ENCODE measurements at places on chromosomes 2 and 18.
A peak's percentile ranks its signal among the peaks of the same experiment; 100 is the strongest.

- no peak for DNase-seq
Measured at GRCh38 chr2:120740375-120740764, 4.7 kb downstream of the GLI2 start.

GRCh38 chr18:44180683-44181082 is 500.0 kb upstream of the SETBP1 start:
- DNase-seq, result no peak

GRCh38 chr2:101803128-101803527 is 105.6 kb downstream of the MAP4K4 start:
- no peak for DNase-seq

GRCh38 chr18:6109743-6110142 is 214.4 kb upstream of the TMEM200C start:
- no peak for DNase-seq

DNA sequence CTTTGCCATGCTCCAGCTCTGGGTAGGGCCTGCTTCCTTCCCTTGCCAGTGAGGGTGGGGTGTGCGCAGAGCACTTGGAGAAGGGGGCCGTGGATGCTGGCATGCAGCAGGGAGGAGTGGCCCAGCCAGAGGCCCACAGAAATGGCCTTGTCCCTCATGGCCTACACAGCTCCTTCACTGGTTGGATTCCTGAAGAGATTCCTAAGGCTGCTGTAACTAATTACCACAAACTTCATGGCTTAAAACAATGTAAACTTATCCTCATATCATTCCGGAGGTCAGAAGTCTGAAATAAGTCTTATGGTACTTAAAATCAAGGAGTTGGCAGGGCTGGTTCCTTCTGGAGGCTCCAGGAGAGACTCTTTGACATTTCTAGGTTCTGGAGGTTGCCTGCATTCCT is 195.2 kb downstream of the GLI2 start:
- no peak for DNase-seq

GRCh38 chr2:86194751-86195054 is 559 bp downstream of the IMMT start:
- DNase-seq, result no peak

DNA sequence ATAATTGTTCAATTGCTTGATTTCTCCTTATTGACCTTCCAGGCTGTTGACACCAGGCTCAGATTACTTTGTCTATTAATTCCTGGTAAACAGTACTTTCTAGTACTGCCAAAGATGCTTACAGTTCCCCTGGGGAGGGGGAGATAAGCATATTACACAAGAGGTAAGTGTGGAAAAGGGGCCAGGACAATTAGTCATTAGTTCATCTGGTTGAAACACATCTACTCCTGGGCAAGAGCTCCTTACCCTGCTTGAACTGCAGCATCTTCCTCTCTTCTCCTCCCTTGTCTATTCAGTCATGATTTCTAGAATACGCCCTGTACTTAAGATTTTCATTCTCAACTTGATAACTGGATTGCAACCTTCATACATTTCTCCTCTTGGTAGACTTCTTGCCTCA is 10.4 kb upstream of the SPATS2L start:
- DNase-seq, result no peak

DNA sequence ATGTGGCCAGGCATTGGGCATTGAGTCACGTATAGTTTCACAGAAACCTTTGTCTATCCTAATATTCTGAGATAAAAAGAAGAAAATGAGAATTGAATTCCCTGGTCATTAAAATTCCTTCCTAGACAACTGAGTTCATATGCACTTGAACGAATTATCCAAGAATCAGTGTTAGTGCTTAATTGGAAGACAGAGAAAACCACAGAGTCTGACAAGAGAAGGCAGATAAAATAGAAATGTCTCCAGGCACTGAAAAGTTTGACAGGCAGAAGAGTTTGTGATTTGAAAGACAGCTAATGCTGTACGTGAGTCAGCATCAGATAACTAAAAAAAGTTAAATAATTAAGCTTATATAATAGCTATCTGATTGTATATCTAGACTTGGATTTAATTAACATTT is 47.7 kb upstream of the TRIB2 start:
- no peak for DNase-seq

GRCh38 chr18:4391859-4392258 is 63.2 kb downstream of the DLGAP1 start:
- DNase-seq, result no peak

GRCh38 chr2:207223051-207223450 is 57.3 kb upstream of the KLF7 start:
- DNase-seq, result no peak

- no peak for DNase-seq
Measured at GRCh38 chr18:58407263-58407648, 221.6 kb downstream of the ALPK2 start.

GRCh38 chr2:173001664-173002604 is 73.7 kb upstream of the MAP3K20 start:
- no peak for DNase-seq

DNA sequence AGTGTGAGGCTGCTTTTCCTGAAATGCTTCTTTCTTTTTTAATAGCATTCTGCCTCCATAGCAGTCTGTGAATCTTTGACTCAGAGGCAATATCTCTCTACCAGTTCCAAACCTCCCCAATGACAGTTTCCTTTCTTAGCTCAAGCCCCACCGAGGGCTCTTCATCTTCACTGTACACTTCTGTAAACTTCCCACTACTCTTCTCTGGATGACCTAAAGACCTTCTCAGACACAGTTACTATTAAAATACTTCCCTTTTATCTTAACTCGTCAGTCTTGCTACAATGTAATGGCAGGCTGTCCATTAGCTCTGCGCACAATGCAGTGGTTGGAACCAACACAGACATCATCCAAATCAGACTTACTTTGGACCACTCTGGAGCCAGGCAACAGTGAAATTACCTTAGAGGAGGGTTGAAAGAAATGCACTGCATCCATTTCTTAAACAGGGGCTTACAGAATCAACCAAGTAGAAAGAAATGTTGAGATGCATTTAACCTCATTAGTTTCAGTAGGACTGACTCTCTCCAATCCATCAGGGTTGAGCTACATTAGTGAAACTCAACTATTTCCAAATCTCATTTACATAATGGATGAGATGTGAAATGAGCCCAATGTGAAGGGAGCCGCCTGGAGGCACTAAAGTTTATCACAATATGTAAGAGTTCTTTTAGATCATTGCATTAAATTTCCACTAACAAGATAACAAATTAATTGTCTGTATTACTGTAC is 343.8 kb downstream of the SETBP1 start:
- DNase-seq, result no peak

GRCh38 chr2:29606104-29607037 is 315.0 kb downstream of the ALK start:
- no peak for DNase-seq

- DNase-seq, result no peak
Measured at GRCh38 chr2:149261692-149262091, 68.7 kb upstream of the LYPD6 start.

GRCh38 chr2:175259164-175259563 is 77.7 kb upstream of the ATP5MC3 start:
- DNase-seq, result no peak

DNA sequence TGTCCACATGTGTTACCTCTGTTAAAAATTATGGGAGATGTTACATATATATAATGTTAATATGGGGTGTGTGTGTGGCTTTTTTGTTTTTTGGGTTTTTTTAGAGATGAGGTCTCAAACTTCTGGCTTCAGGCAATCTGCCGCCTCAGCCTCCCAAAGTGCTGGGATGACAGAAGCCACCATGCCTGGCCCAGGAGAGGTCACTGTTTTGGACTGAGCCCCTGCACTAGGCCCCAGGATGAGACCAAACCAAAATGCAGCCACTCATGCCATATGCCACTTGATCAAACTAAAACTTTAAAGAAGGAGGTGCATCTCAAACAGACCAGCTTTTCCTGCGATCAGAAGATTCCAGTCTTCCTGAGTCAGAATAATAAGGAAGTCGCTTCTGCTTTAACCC is 2.5 kb downstream of the ADI1 start:
- DNase-seq, result no peak

DNA sequence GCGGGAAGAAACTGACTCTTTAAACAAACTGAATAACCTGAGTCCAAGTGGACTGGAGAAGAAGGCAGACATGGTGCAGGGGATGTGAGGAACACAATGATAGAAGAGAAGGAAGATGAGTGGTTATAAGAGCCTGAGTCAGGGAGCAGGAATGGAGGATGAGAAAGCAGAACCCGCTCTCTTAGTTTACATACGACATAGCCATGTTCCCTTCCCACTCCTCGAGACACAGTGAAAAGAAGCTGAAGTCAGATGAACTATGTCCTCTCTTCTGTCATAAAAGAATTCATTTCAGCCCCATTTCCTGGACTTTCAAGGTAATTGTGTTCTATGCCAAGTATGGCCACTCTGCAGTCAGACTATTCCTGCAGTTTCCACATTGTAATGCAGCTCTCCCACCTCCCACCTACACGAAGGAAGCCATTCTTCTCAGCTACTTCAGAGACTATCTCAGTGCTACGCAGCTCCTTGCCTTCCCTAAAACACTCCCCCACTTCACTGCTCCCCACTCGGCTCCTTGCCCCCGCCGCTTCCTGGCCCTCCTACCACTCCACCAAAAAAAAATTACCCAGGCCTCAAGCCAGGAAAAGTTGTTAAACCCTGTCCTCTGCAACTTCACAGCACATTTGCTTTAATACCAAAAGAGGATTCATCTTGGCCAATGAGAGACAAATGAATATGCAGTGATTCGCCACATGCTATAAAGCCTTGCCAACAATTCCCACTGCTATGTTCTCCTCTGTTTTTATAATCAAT is 323.4 kb upstream of the EPHA4 start:
- no peak for DNase-seq

GRCh38 chr18:74508821-74509225 is 12.7 kb downstream of the CNDP2 start:
- no peak for DNase-seq

DNA sequence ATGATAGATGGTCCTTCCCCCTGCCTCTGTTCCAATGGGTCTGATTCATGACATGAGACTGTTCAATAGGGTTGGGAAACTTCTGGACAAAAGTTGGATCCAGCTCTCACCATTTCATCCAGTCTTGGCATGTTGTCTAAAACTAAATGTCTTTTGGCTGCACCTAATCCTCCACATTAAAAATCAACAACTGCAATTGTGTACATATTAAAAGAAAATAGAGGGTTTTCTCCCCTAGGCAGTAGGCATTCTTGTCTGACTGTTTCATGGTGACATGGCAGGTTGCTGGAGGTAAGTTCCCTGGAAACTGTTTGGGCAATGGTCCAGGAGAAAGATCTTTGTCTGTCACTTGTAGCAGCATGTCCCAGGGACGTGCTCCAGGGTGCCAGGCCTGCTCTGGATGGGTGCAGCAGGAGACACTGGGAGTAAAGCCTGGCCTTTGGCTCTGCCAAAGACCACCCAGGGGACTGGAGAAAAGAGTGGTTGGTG is 135.8 kb downstream of the TCF4 start:
- peak; percentile 57 for DNase-seq

DNA sequence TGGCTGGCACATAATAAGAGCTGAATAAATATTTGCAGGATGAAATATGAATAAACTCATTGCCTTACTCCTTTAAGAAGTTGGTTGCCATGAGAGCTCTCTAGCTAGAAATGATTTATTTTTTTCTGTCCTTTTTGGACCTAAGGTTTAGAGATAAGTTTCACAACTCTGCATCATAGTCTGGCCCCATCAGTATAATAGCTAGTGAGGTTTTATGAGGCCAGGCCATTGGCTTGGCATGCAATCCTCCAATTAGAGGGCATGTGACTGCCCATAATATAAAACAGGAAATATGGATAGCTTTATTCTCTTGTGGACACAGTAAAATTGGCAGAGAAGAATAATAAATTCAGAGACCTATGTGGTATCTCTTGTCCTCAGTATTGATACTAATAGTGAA is 26.2 kb upstream of the INSIG2 start:
- no peak for DNase-seq

DNA sequence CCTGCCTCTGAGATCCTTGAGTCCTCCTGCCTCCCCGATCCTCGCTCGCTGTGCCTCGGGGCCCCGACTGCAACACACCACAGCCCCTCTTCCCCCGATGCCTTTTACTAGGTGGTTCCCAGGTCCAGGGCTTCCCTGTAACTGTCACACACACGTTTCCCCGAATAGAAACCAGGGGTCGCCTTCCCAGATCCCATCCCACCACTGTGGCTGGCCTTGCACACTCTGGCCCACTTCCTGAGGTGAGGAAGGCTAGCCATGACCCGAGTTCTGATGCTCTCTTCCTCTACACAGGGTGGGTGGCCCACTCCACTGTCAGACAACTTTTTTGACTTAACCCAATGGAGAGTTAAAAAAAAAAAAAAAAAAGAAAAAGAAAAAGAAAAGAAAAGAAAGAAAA is 139.6 kb upstream of the ASB18 start:
- DNase-seq, result no peak

DNA sequence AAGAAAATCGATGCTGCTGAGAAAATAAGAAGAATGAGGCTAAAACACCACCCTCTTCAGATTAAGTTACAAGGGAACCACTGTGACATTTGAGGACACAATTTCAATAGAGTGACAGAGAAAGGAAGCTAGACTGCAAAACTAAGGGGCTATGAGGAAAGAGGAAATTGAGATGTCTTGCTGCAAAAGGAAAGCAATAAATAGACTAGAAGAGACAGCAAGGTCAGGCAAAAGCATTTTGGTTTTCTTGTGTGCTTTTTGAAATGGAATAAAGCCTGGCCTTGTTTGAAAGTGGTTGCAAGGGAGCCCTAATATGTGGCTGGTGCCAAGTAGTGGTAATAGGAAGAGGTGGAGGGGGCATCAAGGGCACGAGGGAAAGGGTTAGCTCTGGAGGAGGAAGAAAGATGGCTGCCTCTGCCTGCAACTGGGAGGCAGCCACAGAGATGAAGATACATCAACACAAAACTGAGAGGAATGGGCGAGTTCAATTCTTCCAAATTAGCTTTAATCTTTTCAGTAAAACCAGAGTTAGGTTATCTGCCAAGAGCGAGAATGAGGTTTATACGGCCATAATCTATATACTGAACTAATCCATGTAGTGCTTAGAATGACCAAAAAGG is 1.2 kb upstream of the MRO start:
- DNase-seq, result no peak

GRCh38 chr18:60067426-60068210 is 167.8 kb downstream of the PMAIP1 start:
- no peak for DNase-seq

DNA sequence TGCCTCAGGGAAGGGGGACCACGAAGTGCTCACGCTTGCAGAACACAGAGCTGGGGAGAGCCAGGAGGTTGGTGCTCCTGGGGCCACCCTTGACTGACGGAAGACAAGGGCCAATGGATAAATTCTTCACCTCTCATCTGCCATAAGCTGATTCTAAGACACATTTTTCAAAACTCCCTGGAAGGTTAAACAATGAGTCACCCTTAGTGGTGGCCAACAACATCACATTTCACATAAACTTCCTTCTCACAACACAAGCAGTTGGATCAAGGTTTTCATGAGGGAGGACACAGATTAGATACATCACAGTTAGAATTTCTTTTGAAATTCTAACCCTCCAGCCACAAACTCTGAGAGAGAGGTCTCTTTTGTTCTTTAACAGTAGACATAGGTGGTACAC is 713.6 kb upstream of the POU3F3 start:
- DNase-seq, result no peak

GRCh38 chr2:197377670-197378069 is 57.2 kb downstream of the SF3B1 start:
- DNase-seq, result no peak
